ENCODE measurements at places on chromosomes 3 and 15.

- no peak for DNase-seq
These were observed 95.0 kb upstream of the ICE2 start for GRCh38 chr15:60573936-60574335.

GRCh38 chr3:48993834-48994233, 3.8 kb downstream of the P4HTM start:
- peak; percentile 59 for DNase-seq

GRCh38 chr3:61855211-61855610, 293.8 kb downstream of the PTPRG start:
- DNase-seq: no peak

DNA sequence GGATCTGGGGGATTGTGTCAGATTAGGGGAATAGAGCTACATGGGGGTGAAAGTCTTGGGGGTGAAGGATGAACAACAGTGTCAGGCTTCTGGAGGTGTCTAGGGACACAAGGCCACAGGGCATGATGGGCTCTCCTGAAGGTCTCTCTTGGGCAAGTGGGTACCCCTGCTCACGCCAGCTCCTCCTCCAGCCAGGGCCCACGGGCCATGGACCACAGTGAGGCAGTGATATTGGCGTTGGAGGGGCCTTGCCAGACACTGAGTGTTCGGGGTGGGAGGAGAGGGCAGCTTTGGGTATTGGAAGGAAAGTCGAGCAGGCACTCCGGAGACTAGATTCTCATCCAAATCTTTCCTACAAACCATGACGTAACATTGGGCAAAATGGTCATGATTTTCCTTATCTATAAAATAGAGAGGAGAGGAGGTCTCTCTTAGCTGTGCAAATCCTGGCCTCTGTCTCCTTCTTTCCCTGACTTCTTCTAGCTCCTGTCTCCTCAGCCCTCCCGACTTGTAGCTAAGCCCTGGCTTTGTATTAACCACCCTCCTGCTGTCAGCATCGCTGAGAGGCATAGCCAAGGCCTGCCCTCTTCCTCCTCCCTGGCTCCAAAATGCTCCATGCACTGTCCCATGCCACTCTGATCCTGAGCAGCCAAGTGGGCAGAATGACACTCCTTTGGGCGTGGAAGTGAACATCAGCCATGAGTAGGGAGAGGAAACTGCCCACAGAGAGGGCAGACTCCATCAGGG, 24.0 kb upstream of the SRP14 start:
- DNase-seq: no peak

DNA sequence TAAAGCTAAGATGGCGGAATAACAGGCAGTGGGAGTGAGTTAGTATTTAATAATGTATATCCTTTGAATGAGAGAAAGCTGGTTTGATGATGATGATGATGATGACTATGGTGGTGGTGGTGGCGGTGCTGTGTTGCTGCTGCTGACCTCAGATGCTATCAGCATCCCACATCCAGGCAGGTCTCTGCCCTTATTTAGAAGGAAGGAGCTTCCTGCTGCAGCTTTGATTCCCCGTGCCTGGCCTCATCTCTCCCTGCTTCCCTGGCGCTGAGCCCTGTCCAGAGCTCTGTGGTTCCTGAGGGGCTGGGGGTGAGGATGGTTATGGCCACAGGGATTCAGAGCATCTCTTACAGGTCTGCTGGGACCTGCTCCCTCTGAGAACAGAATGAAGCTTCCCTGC, 73.1 kb downstream of the RAB11A start:
- no peak for DNase-seq

- DNase-seq: no peak
These were observed 63.5 kb downstream of the CHST2 start for GRCh38 chr3:143182866-143183664.

DNA sequence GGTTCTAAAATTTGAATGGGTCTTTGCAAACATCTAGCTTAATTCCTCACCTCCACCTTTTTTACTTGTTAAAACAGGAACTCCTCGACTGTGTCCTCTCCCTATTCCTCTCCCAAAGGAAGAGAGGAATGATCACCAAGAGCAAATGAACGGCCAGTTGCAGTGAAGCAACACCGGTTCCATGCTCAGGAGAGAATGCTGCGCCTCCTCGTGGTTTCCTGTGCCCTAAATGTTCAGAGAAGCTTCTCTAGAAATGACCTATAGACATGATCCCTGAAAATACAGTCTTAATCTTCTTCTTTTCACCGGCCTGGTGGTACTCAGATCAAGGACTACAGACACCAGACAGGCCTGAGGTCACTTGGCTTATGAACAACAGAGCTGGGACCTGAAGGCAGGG, 65.1 kb upstream of the GUCA1C start:
- peak; percentile 4 for DNase-seq

- no peak for DNase-seq
These were observed 33.2 kb downstream of the MTMR10 start for GRCh38 chr15:30958219-30958618.

GRCh38 chr3:196604548-196604947, 34.9 kb upstream of the NRROS start:
- DNase-seq: no peak

DNA sequence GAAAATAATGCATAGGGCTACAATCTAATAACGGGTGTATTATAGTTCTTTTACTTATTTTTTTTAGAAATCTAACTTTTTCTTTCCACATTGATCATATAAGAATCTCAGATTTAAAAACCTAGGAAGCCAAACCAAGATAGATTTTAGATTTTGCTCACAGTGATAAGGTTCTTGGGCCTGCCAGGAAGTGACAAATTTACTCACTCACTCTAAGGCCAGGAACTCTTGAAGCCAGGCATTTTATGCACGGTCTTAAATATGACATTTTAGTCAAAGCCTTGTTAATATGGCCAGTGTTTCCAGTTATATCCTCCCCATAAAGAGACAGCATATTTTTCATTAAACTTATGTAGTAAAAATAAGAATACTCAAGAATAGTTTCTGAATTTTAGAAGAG, 271.4 kb downstream of the SQOR start:
- no peak for DNase-seq

- DNase-seq: no peak
These were observed 140.8 kb downstream of the ADAM10 start for GRCh38 chr15:58608711-58609110.

DNA sequence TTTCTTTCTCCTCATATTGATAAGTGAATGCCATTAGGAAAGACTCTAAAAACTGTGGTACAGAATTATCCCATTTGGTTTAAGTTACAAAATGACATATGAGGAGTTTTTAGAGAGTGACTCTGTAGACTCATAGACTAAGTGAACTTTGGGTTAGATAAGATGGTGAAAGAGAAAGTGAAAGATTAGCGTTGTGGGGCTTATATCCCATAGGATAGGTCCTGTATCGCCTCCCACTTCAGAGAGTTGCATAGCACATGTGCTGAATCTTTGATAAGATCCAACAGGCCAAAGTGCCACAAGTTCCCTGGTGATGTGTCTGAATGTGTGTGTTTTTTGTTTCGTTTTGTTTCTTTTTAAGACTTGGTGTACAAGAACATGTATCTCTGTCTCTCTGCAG, 666.9 kb downstream of the MECOM start:
- DNase-seq: no peak

DNA sequence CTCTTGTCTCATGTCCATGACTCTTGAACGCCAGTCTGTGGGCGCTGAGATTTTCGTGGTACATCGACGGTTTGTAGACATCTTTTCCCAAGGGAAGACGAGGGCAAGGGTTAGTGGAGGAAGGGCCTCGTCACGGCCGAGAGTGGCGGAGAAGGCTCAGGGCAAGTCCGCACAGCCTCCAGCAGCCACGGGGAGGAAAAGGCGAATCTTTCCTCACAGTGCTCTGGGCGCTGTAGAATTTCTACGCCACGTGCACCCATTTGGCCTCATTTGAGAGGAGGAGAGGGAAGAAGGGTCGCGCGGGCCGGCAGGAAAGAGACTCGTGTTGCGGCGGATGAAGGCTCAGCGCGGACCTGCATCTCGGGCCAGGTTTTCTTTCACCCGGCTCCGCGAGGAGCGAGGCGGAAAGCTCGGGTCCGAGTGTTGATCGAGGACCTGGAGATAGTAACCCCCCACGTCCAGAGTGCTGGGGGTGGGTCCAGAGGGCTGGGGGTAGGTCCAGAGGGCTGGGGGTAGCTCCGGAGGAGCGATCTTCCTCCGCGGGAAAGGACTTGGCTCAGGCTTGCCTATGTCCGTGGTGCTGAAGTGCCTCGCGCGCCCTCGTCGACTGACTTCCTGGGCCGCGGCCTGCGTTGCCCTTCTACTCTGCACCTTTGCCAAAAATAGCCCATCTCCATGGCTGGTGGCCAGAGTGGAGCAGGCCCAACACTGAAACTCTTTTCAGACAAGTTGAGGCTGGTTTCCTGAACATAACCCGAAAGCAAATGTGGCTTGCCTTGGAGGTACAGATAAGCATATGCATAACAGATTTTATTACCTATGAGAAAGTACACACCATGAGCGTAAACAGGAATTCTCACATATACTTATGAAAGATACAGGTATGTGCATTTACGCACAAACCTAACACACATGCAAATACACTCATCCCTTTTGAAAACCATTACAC, 1.1 kb downstream of the SLC35G2 start:
- DNase-seq: peak; percentile 69

DNA sequence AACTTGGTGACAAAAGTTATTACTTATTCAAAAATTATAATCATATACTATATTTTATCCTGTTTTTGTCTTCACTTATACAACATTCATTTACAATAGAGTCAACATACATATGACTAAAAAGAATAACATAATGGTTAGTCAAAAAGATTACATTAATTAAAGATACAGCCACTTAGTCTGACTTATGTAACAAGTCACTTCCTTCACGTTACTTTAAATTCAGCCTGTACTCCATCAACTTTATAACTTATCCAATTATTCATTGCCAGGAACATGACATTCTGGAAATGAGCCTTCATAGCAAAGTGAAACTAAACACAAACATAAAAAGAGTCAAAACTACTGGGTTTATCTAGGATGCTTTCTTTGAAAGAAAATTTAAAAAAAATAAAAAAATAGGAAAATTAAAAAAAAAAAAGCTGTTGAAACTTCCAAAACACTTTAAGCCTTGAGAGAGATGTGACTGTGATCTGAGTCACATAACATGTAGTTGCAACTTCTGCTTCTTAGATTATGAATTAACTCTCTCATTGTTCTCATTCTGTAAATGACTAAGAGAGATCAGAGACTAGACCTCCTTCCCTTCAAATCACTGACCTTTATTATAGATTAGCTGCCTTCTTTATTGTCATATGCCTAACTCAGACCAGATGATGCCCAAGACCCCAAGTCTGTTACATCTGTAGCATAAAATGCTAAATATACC, 107.8 kb downstream of the MYRIP start:
- no peak for DNase-seq

DNA sequence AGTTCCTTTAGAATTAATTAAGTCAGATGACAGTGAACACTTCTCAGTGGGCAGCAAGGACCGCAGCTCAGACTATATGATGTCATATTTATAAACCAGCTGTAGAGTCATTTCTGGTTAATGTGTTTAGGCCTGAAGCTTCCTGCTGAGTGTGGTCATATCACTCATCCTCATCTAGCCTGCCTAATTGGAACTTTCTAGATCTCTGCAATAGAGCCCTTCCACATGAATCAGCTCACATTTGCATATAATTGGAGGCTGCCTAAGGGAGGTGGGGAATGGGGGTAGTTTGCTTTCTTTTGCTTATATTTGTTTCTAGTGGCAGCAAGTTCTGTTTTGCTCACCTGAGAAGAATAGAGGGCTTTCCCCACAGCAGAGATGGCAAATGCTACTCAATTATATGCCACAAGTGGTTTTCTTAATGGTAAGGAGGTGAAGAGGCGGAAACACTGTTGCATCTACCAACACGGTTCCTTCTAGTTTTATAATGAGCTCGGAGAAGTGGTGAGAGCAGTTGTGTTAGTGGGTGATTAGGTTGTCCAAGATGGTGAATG, 148.1 kb downstream of the KLHL25 start:
- peak; percentile 62 for DNase-seq

GRCh38 chr3:183213415-183214276, 39.4 kb upstream of the B3GNT5 start:
- no peak for DNase-seq

DNA sequence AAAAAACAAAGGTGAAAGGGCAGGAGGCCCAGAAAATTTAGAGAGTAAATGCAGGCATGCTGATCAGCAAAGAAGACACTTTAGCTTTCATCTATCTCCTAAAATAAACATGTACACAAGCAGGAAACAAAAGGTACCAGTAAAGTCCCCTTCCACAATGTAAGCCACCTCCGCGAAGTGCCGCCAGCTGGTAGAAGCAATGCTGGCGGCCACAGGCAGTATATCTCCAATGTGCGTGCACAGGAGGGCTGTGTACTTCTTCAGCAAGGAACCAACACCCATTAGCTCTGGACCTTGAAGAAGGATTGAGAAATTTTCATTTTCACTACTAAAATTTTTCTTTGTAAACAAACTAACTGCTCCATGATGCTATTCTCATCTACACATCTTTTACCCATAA, 75.4 kb downstream of the HERC2 start:
- no peak for DNase-seq

- DNase-seq: no peak
These were observed 12.4 kb upstream of the CHRM5 start for GRCh38 chr15:33955945-33956344.

GRCh38 chr3:12681943-12682390, 18.1 kb upstream of the RAF1 start:
- peak; percentile 86 for DNase-seq

- no peak for DNase-seq
These were observed 5.0 kb downstream of the CFAP100 start for GRCh38 chr3:126399756-126400155.

GRCh38 chr3:171888466-171888865, 45.3 kb downstream of the TMEM212 start:
- DNase-seq: no peak

DNA sequence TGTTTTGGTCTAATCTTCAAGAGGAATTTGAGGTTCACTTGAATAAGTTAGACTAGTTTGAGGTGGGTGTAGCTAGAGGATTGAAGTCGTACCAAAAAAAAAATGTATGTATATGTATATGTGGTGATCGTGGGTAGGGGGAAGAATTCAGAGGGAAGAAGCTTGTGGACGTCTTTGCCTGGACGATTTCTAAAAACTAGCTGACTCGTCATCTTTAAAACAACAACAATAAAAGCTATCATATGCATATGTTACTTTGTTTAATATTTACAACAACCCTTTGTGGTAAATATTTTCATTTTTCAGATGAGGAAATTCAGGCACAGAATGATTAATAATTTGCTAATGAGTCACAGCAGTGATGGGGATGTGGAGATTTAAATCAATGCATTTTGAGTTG, 18.1 kb downstream of the RNF111 start:
- no peak for DNase-seq

DNA sequence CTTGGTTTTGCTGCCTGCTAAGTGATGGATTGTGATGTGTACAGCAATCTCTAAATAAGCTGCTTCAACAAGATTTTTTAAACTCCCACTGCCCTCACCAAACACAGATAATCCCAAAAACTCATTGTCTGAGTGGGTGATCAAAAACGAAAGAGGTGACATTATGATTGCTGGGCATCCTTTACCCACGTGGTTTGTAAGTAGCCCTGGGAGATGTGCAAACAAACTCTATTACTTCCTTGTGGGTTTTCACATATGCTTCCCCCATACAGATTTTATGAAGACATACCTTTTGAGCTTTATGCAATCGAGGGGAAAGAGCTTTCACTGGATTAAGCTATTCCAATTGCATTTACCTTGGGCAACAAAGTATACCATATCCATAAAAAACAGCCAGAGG, 1000.4 kb downstream of the FHIT start:
- DNase-seq: no peak

Measured in KBM-7 (cell line).